T follicular helper cell (primary cell): ENCODE measurements at places on chromosomes 12 and 14.

GRCh38 chr14:81342850-81343580, 57.1 kb downstream of the STON2 start:
- DNase-seq, result no peak

GRCh38 chr14:34362641-34363251, 99.3 kb downstream of the SPTSSA start:
- no peak for DNase-seq

DNA sequence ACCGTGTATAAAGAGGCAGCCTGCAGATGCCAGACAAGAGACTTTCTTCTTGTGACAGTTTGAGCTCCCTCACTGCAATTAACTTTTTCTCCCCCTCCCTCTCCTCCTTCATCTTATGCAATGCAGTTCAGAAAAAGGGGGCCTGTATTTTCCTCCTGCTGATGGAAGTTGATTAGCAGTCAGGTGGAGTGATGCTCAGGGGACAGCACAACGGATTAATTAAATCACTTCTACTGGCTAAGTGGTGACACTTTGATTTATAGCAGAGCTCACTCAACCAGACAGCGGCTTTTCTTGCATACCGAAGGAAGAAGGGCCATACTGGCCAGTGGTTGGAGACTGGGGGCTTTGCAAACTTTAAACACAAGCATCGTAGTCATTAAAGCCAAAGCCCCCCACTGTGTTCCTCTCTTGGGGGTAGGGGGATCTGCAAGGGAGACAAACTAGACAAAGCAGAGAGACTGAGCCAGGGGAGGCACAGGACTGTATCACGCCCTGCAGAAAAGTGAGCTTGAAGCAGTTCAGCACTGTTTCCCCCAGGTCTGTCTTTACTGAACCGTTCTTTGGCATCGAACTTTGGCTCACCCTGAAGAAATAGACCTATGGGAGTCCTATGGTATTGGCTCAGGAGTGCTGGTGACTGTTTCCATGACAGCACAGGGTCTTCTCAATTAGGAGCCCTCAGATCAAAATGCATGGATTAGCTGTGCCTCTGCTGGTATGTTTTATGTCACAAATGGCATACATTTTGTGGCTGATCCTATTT, 47.7 kb downstream of the SPRING1 start:
- no peak for DNase-seq

- DNase-seq, result no peak
These were observed 143.4 kb upstream of the C14orf180 start for GRCh38 chr14:104436047-104436591.

GRCh38 chr14:93033084-93033982, 82.4 kb downstream of the ITPK1 start:
- DNase-seq, result no peak

DNA sequence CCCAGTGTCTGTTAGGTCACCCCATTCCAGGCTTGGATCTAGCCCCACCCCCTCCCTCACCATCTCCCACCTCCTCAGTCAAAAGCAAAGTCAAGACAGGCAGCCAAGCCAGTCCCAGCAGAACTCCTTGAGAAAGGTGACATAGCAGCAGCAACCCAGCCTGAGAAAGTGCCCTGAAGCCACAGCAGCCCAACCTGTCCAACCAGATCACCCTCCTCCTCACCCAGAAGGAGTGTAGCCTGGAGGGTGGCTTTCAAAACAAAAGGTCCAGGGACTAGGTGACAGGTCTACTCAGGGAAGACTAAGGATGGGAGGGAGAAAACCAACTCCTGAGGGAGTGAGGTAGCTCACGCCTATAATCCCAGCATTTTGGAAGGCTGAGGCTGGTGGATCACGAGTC, 5.2 kb downstream of the RAB15 start:
- no peak for DNase-seq

DNA sequence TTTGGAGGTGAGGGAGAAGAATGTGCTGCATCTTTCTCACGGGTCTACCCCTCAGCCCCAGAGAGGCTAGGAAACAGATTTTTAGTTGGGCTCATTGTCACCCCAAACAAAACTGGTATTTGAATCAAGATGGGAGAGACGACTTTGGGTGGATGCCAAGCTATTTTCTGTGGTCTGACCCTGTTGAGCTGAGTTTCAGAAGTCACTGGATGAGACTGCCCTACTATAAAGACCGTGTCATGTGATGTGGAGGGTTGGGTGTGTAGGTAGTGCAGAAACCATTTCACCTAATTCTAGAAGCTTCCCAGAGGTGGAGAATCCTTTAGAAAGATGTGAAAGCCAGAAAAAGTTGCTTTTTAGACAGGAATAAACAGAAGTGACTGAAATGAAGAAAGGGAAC, 60.2 kb downstream of the IFT43 start:
- no peak for DNase-seq

DNA sequence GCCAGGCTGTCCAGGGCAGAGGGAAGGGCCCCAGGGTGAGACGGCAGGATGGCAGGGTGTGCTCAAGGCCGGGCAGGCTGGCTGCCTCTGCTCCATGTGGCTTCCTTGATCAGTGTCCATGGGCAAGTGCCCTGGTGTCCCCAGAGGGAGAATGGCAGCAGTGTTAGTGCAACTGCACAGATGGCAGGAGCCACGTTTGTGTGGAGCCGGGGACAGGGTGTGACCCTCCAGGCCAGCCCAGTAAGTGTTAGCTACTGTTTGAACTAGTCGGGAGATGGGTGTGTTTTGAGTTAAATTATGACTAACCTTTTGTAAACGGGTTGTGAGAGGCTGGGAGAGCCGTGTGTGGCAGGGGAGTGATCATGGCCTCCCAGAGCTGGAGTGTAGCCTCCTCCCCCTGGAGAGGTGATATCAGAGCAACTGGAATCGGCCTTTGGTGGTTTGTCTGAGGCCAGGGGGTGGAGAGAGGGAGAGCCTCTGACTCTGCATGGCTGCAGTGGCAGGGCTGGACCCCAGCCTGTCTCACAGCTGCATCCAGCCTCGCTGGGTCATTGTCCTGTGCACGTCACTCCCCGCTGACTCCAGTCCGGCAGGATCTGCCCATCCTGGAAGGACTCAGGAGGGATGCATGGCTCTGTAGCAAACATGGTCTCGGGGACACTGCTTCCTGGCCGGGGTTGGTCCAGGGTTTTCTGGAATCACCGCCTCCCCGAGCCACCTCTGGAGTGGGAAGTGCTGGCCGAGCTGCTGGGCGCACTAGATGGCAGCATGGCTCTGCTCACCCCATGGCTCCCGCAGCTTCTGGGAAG, 27.8 kb downstream of the AACS start:
- no peak for DNase-seq

GRCh38 chr14:74155749-74156148, 71.0 kb downstream of the LIN52 start:
- no peak for DNase-seq

DNA sequence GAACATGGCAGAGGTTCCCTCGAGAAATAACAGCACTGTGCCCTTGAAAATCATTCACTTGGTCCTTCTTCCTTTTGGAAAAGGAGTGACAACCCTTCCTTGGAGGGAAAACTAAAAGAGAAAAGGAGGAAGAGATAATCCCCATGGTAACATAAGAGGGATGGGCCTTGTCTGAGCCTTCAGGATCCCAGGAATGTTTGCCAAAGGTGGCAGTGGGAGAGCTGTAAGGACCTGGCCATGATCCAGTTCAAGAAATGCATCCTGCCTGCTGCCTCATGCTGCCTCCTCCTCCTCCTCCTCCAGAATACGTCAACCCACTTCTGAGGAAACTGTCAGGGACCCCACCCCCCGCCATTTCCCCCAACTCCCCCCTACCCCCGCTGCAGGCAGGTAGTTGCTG, 118.8 kb downstream of the KCNK10 start:
- DNase-seq, result no peak

DNA sequence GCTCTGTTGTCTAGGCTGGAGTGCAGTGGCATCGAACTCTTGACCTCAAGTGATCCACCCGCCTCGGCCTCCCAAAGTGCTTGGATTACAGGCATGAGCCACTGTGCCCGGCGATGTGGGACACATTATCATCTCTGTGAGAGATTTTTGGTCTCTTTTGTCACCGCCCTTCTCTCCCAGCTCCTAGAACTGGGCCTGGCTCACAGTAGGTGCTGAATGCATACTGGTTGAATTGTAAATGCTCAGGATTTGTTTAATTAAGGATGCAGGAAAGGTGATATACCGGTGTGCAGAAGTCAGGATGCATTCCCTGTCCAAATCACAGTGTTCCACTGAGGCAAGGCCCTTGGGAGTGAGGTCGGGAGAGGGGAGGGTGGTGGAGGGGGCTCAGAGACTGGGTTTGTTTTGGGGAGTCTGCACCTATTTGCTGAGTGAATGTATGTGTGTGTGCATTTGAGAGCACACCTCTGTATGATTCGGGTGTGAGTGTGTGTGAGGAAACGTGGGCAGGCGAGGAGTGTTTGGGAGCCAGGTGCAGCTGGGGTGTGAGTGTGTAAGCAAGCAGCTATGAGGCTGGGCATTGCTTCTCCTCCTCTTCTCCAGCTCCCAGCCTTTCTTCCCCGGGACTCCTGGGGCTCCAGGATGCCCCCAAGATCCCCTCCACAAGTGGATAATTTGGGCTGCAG, 1.0 kb upstream of the KRT18 start:
- DNase-seq, result no peak
